ENCODE measurements at places on chromosomes 12 and 14.

GRCh38 chr14:39203659-39204606 is 28.9 kb downstream of the PNN start:
- no peak for DNase-seq

GRCh38 chr12:67018105-67018504 is 251.1 kb upstream of the CAND1 start:
- DNase-seq, result no peak

- DNase-seq, result peak; percentile 30
These were observed 104.1 kb downstream of the LGMN start for GRCh38 chr14:92644171-92644969.

- DNase-seq, result no peak
These were observed 75.3 kb upstream of the OR4E1 start for GRCh38 chr14:21748869-21749303.
